ENCODE measurements at places on chromosomes 5 and 9.

DNA sequence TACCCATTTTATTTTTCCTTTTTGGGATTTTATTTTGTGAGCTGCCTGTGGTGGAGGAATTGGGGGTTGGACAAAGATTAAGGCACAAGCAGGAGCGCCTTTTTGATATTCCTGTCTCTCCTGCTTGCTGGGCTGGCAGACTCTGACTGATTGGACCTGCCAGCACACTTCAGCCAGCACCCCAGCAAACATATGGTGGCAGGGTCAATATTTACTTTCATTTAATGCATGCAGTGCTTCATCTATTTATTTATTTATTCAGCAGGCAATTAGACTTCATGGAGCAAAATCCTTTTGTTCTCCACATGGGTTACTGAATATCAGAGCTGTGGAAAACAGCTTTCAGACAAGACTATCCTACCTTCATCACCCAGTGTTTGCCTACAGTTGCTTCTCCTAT is 48.4 kb upstream of the EPB41L4A start:
- no peak for DNase-seq

GRCh38 chr5:139458580-139459407 is 3.7 kb downstream of the ECSCR start:
- peak; percentile 70 for DNase-seq

- DNase-seq: no peak
These were observed 260.8 kb upstream of the PPP1R2B start for GRCh38 chr5:156589104-156589945.

GRCh38 chr5:14464671-14465070 is 116.9 kb upstream of the OTULINL start:
- DNase-seq: no peak

DNA sequence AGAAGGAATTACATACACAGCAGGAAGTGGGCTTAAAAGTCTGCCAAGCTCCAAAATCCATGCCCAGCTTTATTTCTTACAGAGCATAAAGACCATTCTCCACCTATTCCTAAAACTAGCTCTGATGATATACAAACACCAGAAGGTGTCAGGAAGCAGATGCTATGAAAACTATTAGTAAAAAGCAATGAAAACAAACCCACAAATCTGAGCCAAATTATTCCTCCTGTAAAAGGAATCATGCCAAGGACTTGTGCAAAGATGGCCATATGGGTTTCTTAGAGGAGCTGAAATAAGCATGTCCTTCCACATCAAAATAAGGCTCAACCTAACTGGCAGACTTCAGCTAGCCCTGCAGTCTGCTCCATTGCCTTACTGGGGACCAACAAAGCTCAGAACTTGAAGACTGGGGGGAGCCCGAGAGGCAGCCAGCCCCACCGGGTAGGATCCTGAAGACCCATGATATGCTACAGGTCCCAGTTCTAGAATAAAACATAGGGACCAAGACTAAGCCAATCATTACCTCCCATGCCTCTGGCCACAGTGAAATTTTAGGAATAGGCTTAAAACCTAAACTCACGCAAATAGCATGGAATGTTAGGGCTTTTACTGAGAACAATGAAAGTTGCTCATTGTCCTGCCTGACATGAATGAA is 42.8 kb upstream of the GABRP start:
- no peak for DNase-seq

GRCh38 chr5:91269198-91269597 is 113.9 kb downstream of the ARRDC3 start:
- DNase-seq: no peak

- DNase-seq: no peak
These were observed 120.4 kb upstream of the RFX3 start for GRCh38 chr9:3646226-3646625.

GRCh38 chr5:35659556-35659955 is 41.9 kb downstream of the SPEF2 start:
- no peak for DNase-seq

GRCh38 chr9:136740971-136741882 is 1.5 kb downstream of the LCN10 start:
- no peak for DNase-seq

DNA sequence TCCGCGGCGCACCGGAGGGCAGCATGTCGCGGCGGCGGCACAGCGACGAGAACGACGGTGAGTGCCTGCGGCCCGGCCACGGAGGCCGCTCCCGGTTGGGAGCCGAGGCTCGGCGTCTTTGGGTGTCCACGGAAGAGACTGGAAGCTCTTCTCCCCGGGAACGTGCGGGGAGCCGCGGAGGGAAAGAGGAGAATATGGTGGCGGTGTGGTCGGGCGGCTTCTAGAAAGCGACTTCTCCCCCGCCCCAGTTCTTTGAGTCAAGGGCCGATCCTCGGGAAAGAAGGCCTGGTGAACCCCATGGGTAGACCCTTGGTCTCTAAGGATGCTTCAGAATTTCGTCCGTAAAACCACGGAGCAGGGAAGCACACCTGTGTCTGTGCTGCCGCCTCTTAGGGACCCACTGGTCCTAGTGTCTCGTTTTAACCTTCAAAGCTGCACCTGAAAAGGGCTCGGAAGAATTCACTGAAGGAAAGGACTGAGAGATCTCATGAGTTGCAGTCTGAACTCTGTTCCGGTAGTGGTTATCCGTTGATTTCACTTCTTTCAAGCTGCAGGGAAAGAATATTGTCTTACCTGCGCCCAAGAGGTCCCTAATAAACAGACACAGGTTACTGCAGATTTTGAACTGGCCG is 354 bp downstream of the NCBP1 start:
- no peak for DNase-seq

DNA sequence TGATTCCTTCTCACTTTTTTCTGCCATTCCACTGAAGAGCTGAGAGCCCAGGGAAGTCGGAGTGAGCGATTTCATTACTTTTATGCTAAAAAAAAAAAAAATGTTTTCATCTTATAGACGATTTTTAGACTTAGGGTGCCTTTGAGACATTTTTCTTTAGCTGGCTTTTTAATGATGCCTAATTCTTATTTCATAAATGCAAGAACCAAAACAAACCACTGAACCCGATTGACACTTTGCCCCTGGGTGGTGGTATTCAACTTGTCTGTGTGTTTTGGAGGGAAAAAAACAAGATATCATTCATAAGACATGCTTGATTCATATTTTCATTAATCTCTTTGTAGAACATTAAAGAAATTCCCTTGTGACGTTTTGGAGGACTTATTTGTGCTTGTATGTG is 2.4 kb downstream of the TLE4 start:
- DNase-seq: no peak

- DNase-seq: no peak
These were observed 20.4 kb downstream of the ADAM19 start for GRCh38 chr5:157555037-157555640.

DNA sequence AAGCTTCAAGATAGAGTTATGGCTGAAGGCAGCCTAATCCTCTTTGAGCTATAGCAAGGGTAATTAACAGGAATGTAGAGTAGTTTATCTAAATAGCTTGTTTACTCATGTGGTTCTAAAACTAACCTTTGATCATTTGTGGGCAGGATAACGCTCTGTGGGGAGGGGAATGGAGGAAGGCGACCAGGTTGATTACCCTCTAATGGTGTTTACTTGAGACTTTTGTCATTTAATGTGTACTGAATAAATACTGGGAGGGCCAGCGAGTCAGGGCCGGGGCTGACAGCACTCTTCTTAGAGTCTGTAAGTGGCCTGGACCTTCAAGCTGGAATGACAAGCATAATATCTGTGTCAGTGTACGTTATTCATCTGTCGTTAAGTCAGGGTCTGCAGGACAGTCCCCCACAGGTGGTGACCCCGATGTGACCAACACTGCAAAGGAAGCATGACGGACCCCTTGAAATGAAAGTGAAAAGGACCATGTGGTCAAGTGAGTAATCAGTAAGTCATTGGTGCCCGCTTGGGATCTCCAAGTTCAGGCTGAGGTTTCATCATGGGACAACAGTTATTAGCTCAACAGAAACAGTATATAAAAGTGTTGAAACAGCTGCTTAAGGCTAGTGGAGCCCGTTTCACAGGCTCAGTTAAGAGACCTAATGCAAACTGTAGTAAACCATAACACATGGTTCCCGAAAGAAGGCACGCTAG is 162.6 kb downstream of the CPLANE1 start:
- DNase-seq: no peak

GRCh38 chr5:167593329-167594060 is 698.0 kb upstream of the WWC1 start:
- no peak for DNase-seq

DNA sequence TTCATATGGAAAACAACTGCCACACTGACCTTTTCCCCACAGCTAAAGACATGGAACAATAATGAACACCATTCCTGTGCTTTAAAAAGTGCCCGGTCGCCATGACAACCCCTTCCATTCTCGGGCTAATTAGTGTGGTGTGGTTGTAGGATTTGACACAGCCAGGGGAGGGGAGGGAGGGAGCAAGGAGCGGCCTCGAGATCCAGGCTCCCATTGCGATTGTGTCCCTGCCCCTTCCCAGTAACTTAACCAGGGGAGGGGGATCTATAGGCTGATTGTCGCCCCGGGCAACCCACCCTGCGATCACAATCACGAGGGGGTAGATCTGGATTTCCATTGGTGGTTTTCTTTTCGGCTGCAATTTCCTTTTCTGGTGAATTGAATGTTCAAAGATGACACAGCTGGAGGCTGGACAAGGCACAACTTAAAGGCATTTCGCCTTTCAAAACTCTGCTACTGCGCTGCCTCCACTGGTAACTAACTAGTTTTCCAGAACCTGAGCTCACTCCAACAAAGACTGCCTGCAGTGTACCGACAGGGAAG is 96.7 kb upstream of the RETREG1 start:
- DNase-seq: no peak

DNA sequence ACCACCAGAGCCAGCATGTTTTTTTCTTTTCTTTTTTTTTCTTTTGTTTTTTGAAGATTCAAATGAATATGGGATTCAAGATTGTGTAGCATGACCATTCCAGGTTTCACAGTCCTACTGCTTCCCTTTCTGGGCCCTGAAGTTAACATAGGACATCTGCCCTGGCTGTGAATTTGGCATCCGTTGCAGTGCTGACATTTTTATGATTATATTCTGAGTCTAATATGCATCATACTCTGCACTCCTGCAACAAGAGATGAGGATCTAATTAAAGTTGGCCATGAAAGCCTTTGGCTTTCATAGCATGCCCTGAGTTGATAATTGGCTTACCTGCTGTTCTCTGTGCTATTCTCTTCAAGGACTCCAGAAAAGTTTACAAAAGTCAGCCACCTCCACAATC is 29.8 kb downstream of the C5orf22 start:
- no peak for DNase-seq

- DNase-seq: no peak
These were observed 46.5 kb downstream of the CEMIP2 start for GRCh38 chr9:71721855-71722254.

GRCh38 chr9:20238921-20239320 is 383.4 kb downstream of the MLLT3 start:
- DNase-seq: no peak

- DNase-seq: no peak
These were observed 102.2 kb upstream of the SPATA31D4 start for GRCh38 chr9:81825846-81826516.

DNA sequence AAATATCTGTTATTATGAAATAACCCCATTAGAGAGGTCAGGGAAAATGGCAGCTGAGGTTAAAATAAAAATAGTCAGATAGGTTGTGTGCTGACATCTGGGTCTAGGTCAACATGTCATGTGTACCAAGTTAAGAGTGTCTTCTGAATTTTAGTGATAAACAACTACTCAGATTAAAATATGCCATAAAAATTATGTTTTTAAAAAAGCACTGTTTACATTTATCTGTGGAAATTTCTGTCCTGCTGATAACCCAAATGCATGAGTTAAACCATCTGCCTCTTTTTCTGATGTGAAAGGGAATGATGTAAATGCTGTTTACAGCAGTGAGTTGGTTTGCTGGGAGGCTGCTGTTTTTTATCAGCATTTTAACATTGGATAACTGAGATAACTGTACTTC is 361.2 kb upstream of the TARS1 start:
- DNase-seq: no peak

DNA sequence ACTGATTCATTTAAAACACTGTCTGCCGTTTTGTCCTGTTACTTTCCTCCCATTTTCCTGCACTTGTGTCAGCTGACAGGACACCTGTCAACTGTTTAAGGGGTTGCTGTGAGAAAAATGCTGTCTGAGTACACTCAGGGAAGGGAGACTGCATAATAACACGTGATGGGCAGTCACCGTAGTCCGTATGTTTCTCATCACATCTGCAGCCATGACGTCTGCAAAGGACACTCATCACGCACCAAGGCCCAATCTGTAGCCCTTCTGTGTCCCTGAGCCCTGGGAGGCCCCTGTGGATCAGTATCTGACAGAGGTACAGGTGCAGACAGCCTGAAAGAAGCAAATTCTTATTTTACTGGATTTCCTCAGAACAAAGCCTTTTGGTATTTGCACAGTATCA is 396.3 kb downstream of the YTHDC2 start:
- no peak for DNase-seq

DNA sequence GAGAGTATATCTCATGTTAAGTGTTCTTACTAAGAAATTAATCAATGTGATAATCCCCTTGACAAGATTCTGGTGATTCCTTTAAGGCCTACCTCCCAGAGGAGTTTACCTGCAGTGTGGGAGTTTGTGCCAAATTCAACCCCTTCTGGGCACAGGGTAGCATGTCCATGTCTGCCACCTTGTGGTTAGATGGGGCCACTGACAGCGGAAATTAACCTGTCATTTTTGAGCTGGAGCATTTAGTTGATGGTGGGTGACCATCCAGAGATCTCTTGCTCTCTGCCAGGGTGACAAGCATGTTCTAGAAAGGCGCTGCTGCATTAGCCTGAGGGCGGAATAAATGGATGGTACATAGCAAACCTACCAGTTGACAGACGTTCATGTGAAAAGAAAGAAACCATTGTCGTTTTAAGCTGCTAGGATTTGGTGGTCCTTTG is 132.2 kb downstream of the FBXO4 start:
- peak; percentile 34 for DNase-seq

DNA sequence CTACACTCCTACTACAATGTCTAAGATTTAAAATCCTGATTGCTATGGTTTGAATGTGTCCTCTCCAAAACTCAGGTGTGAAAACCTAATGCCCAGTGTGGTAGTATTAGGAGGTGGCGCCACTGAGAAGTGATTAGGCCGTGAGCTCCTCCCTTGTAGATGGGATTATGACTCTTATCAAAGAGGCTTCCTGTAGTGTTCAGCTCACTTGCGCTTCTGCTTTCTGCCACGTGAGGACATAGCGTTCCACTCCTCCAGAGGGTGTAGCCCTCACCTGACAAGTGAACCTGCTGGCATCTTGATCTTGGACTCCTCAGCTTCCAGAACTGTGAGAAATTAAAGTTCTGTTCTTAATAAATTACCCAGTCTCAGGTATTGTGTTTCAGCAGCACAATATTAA is 33.0 kb upstream of the WHRN start:
- no peak for DNase-seq

DNA sequence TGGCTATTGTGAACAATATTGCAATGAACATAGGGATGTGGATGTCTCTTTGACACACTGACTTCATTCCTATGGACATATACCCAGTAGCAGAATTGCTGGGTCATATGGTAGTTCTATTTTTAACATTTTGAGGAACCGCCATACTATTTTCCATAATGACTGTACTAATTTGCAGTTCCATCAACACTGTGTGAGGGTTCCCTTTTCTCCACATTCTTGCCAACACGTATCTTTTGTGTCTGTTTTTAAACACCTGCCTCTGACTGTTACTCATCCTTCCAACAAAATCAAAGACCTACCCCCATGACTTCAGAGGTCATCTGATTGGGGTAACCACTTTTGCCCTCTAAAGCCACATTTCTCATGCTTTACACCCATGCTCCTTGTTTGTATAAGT is 133.5 kb downstream of the MED27 start:
- no peak for DNase-seq

GRCh38 chr5:123561230-123561629 is 49.3 kb downstream of the CSNK1G3 start:
- no peak for DNase-seq

- DNase-seq: no peak
These were observed 4.2 kb downstream of the SERINC5 start for GRCh38 chr5:80251636-80252035.

Data from T-helper 9 cell (primary cell).